ENCODE measurements at places on chromosomes 6 and 20. TPM values are rescaled to one million over a fixed set of nuclear protein-coding genes. Genes with fewer than 3 reads are reported as not detected.

The NRSN1 gene
- not detected for total RNA-seq

The COL20A1 gene
- total RNA-seq: not detected

The RGS17 gene
- total RNA-seq: 13.8 TPM

The NRN1 gene
- total RNA-seq: not detected

The SLC22A1 gene
- not detected for total RNA-seq

The MCUR1 gene
- 8.9 TPM for total RNA-seq

The GJA10 gene
- not detected for total RNA-seq

The RAD21L1 gene
- 0.29 TPM for total RNA-seq

The ADGRF4 gene
- total RNA-seq: under 0.01 TPM

The EFCAB8 gene
- not detected for total RNA-seq

The OXT gene
- total RNA-seq: not detected

The LRRC73 gene
- not detected for total RNA-seq

The RBM24 gene
- 5.5 TPM for total RNA-seq

The TUBB2A gene
- 321 TPM for total RNA-seq

The SLC35F1 gene
- total RNA-seq: not detected

The NKX2-4 gene
- total RNA-seq: not detected

The NMBR gene
- total RNA-seq: not detected

The BANF2 gene
- total RNA-seq: not detected

The TNXB gene
- 0.29 TPM for total RNA-seq

The SLC22A16 gene
- 1.1 TPM for total RNA-seq

The RFX6 gene
- total RNA-seq: not detected

The OTOR gene
- total RNA-seq: not detected

The MICB gene
- 26.2 TPM for total RNA-seq

The PROKR2 gene
- not detected for total RNA-seq

The C2 gene
- total RNA-seq: 2.0 TPM

The RWDD2A gene
- 2.3 TPM for total RNA-seq

The GID8 gene
- total RNA-seq: 18.5 TPM

The PERP gene
- total RNA-seq: 32.9 TPM

Measured in myometrial cell (primary cell).